Islet precursor cell (in vitro differentiated cells): ENCODE measurements at places on chromosomes 2 and 18.

- DNase-seq: no peak
Measured at GRCh38 chr2:118154176-118154575, 65.9 kb downstream of the INSIG2 start.

- DNase-seq: no peak
Measured at GRCh38 chr18:13492314-13492713, 234.0 kb downstream of the FAM210A start.

DNA sequence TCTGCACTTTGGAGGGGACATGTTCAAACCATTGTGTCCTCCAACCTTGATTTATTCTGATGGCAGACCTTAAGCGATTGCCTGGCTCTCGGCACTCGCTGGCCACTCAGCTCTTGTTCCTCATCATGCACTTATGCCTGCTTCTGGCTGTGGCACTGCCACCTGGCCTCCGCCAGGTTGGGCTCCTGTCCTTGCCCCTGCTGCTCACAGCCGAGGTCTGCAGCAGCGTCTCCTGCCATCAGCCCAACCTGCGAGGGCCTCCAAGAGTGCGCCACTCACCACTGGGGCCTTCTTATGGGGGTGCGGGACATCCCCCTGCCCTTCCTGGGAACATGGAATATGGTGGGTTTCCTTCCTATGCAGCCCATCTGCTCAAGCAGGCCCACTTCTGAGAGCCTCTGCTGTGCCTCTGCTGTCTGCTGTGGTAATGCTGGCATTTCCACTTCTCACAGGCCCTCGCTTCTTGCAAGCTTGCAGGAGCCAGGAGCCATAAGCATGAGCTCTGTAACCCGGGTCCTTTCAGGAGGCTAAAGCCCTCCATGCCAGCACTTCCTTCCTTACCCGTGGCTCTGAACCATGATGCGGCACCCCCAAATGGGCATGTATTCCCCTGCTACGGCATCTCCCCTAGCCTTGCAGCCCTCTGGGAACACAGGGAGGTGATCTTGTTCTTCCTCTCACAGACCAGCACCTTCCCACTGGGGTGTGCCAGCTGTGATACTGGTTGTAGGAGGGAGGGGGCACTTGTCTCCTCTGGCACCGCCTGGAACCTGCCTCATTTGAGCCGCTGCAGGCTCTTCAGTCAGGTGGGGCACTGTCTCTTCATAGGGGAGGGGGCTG lies 58.6 kb upstream of the HS6ST1 start:
- DNase-seq: peak; percentile 46

DNA sequence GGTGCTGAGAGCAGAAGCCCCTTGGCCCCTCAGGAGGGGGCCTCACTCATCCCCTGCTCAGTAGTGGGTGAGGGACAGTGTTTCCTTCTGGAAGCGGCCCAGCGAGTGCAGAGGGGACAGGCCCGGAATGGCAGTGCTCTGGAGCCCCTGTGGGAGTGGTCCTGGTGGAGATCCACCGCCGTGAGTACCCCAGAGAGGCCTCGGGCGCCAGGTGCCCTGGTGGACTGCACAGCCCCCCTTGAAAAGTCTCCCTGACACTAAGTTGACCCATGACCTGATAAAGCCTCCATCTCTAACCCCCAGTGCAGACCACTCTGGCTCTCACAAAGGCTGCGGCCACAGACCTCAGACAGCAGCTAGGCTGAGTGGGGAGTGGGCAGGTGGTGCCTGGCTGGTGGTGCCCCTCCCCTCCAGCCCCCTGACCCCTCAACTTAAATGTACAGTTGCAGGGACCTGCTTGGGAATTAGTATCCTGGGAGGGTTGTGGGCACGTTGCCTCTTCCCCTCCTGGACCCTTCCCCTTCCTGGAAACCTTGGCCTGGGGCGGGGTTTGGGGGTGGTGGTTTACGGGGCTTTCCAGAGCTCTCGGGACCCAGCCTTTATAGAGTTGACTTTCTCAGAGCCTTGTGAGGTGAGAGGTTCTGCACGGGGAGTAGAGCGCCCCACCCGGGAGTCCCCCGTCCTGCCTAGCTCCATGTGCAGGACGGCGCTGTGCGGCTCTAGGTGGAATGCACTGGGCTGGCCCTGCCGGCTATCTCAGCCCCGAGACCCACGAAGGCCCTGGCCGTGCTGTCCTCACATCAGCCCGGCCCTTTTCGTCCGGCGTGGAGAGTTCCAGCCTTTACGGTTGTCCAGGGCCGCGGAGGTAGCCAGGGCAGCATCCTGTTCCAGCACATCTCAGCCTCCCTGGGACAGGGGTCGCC lies 62.7 kb downstream of the RTP5 start:
- DNase-seq: no peak

GRCh38 chr18:79868811-79869541 lies 71.2 kb downstream of the KCNG2 start:
- peak; percentile 43 for DNase-seq

- no peak for DNase-seq
Measured at GRCh38 chr18:63137999-63138435, 181.6 kb downstream of the BCL2 start.

DNA sequence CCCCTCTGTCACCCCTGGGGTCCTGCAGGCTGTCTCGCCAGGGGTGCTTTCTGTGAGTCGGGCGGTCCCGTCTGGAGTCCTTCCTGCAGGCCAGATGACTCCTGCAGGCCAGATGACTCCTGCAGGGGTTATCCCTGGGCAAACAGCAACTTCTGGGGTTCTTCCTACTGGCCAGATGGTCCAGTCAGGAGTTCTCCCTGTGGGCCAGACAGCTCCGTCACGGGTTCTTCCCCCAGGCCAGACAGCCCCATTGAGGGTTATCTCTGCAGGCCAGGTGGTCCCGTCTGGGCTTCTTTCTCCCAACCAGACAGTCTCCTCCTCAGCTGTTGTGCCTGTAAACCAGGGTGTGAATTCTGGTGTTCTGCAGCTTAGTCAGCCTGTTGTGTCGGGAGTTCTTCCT lies 27.6 kb downstream of the ADNP2 start:
- DNase-seq: peak; percentile 75

GRCh38 chr18:63559567-63560491 lies 17.7 kb downstream of the SERPINB12 start:
- no peak for DNase-seq

DNA sequence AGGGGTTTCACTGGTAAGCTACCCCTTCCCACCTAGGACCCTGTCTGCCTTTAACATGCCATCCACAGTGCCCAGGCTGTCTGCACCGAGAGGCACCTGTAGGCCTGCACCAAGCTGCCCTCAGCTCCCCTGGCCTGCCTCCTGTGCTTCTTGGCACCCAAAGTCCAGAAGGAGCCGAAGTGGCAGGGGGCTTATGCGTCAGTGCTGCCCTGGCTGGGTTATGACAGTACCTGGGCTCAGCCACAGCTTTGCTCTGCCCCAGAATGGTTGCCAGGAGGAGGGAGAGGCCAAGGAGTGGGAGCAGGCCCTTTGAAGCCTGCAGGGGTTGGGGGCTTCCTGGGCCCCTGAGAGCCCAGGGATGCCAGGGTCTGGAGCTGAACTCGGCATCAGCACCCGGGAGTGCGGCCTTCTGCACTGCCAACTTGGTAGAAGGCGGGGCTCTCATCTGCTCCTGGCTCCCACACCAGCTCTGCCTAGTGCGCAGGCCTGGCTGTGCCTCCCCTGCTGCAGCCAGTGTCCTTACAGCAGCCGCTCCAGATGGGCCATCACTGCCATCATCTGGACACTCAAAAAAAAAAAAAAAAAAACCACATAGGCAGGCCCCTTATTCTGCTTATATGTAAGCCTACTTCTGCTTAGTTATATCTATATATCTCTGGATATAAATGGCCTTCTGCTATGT lies 155.4 kb downstream of the THSD7B start:
- DNase-seq: peak; percentile 66

DNA sequence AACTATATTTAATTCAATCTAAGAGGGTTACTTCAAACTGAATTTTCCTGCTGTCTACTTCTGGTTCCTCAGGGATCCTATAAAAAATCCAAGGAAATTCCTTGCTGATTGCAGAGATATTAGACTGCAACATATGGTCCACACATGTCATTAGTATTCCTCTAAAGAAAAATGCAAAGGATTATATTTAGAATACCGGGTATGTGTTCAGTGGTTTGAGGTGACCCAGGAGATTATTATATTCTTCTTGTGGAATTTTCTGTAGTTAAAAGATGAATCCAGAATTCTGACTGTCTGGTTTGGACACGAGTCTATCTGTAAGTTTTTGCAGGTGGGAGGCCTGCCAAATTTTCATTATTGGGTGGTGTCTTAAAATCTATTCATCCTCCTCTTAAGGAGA lies 18.2 kb downstream of the HOXD1 start:
- no peak for DNase-seq

GRCh38 chr2:28436525-28437051 lies 43.9 kb downstream of the FOSL2 start:
- peak; percentile 55 for DNase-seq

- DNase-seq: no peak
Measured at GRCh38 chr2:225334514-225334913, 65.0 kb upstream of the NYAP2 start.

DNA sequence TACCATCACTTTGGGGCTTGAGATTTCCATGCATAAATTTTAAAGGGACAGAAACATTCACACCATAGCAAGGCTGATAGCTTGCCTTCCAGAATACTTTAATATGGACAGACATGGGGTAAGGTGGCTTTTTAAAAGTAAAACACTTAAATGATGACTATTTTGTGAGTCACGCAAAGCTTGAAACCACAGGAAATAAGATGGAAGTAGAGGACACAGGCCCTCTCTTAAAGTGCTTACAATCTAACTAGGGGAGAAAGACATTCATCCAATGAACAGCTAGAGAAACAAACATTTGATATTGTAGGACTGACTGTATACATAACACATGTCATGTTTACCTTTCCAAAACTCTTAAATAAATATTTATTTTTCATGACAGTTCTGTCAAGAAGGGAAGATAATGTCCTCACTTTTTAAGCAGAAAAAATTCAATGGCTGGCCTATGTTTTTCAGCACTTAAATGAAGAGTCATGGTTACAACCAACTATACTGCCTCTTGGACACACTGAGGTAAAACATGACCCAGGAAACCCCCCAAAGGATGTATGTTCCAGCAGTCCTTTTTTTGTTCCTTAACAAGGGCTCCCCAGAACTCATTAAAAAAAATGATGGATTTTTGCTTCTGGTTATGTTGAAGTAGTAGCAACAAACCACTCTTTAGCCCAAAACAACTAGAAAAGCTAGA lies 120.0 kb upstream of the RBMS1 start:
- DNase-seq: no peak

DNA sequence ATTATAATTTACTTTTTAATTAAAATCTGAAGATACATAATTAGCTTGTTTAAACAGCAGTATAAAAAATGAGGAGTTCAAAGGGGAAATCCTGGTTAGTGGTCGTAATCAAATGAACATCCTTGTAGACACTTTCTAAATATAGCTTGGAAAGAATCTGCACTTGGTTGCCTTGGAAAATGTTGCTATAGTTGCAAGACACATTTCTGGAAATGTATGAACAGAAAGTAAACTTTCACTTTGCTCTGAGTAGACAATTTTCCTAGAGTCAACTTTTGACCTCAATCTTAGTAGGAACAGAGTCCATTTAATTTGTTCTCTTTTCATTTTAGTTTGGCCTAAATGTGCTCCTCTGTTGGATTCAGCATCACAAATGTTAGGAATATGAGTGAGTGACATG lies 38.3 kb downstream of the GCA start:
- no peak for DNase-seq

DNA sequence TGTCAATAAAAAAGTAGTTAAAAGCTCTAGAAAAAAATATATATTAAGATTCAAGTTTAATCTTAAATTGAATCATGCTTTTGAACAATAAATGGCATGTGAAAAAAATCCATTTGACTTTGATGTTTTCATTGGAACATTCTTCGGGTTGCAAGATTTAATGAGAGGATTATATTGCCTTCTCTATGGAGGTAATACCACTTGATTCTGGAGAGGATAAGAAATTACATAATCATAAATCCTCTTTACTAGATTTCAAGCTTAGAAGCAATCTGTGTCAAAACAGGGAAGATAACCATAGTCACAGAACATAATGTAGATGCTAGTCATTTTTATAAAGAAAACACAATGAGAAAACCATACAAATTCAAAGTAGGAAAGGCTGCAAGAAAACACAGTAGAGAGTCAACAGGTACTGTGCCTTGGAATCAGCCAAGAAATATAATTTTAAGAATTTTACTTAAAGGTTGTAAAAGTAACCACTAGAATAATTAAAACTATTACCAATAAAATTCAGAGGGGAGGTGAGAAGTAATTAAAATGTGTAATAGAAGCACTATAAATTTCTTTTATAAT lies 18.7 kb upstream of the MAPRE2 start:
- DNase-seq: no peak

GRCh38 chr18:11654736-11655605 lies 34.1 kb upstream of the GNAL start:
- peak; percentile 64 for DNase-seq

DNA sequence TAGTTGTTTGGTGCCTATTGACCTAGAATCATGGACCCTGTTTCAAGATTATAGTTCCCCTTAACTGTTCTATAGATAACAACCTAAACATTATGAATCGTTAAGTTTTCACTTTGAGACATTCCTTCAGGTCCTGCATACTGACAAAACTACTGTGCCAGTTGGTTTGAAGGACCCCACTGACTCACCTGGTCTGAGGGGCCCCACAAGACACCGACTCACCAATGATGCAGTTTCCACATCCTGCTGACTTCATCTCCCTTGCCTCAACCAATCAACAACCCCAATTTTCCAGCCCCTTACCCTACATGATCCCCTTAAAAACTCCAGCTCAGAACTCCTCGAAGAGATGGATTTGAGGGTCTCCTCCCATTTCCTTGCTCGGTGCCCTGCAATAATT lies 89.6 kb upstream of the CCDC141 start:
- no peak for DNase-seq

DNA sequence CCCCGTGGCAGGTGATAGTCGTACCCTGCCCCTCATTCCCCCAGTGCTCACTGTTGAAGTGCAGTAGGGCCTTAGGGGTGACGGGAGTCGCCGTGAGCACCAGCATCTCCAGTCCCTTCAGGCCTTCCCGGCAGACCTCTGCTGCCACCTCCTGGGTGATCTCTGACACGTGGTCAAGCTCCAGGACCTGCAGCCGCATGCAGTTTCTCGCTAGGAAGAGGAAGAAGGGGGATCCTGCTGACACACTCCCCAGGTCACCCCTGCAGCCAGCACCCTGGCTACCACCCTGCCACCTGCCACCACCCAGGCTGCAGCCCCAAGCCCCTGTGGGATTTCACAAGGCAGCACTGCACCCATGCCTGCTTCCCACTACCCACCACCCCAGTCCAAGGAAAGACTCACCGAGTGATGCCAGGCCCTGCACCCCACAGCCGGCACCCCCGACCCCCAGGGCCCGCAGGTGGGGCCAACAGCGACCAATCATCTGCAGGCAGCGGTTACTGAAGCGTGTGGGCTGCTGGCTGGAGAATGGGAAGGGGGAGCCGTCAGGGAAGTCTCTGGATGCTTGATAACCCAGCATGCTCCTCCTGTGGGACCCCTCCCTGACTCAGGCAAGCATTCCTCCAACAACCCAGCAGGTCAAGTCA lies 23.8 kb downstream of the FBXO41 start:
- peak; percentile 89 for DNase-seq
